ENCODE measurements at places on chromosomes 6 and 20. TPM values are rescaled to one million over a fixed set of nuclear protein-coding genes. Genes with fewer than 3 reads are reported as not detected.

The SLC17A1 gene
- total RNA-seq: not detected

The SLC22A16 gene
- total RNA-seq: not detected

GRCh38 chr6:169858293-169858934, 107.0 kb downstream of the ERMARD start:
- DNase-seq: peak; percentile 5

- no peak for DNase-seq
Measured at GRCh38 chr6:92910646-92911045, 508.7 kb downstream of the EPHA7 start.

DNA sequence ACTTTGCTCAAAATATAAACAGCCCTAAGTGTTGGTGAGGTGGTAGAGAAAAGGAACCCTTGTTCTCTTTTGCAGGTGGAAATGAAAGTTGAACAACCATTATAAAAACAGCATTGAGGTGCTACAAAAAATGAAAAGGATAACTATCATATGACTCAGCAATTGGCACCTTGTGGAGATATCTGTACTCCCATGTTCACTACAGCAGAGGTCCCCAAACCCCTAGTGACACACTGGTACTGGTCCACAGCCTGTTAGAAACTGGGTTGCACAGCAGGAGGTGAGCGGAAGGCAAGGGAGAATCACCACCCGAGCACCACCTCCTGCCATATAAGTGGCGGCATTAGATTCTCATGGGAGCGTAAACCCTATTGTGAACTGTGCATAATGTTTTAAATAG, 267.4 kb upstream of the THEMIS start:
- DNase-seq: no peak

- DNase-seq: no peak
Measured at GRCh38 chr6:17389274-17389847, 4.0 kb upstream of the CAP2 start.

GRCh38 chr20:36125097-36125496, 29.4 kb upstream of the EPB41L1 start:
- no peak for DNase-seq

DNA sequence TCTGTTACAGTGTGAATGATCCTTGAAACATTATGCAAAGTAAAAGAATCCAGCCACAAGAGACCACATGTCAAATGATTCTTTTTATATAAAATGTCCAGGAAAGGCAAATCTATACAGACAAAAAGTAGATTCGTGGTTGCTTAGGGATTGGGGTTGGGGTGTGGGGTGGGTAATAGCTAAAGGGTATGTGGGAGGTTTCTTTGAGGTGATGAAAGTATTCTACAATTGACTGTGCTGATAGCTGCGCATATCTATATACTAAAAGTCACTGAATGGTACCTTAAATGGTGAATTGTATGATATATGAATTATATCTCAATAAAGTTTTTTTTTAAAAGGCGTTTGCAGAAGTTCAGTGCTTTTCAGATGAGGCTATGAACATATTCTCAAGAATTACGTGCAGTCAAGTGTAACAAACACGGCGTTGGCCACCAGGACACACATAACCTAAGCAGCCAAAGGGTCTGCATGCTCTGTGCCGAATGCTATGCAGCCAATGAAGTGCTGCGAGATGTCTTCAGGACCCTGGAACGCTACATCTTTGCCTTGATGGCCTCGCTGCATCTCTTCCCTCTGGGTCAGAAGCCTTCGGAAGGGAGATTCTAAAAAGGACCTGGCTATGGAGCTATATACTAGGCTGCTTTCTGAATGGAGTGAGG, 96.9 kb downstream of the SCML4 start:
- DNase-seq: no peak

GRCh38 chr20:50716518-50716917, 14.9 kb upstream of the PARD6B start:
- no peak for DNase-seq

DNA sequence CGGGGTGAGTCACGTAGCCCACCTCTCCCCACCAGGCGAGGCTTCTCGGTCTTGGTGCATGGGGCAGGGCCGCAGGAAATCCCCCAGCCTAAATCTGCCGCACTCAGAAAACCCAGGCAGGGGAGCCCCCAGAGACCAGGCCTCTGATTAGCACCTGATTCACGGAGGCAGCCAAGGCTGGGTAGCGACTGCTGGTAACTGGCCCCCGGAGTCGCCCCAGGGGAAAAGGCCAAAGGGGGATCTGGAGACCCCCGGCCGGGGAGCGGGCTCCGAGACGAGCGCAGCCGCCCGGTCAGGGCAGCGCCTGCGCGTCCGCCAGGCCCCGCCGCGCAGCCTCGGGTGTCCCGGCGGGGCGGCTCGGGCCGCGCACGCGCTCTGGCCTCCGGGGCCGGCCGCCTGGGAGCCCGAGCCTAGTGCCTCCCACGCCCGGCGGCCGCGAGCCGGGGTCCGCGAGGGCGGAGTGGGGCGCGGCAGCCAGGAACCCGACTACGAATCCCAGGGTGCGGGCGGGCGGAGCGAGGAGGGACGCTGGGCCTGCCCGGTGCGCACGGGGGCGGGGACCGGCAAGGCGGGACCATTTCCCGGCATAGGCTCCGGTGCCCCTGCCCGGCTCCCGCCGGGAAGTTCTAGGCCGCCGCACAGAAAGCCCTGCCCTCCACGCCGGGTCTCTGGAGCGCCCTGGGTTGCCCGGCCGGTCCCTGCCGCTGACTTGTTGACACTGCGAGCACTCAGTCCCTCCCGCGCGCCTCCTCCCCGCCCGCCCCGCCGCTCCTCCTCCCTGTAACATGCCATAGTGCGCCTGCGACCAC, at the start of gene DUSP22:
Gene DUSP22, plus strand, starts transcription at position 791 of the 809 bp plus-strand sequence. CDS start 53 bp downstream, outside the sequence.
- peak; percentile 95 for DNase-seq

All from activated B cell treated with CpG ODN at 0.5 μM for 24 hours (primary cell).